Stimulated activated CD4-positive, alpha-beta T cell treated with anti-CD3 and anti-CD28 coated beads, Interleukin-15, amount 100 ng/mL, for 1 hour (primary cell): ENCODE measurements at places on chromosomes 2 and 18.

GRCh38 chr2:86026744-86027065, 79.0 kb downstream of the POLR1A start:
- no peak for DNase-seq

DNA sequence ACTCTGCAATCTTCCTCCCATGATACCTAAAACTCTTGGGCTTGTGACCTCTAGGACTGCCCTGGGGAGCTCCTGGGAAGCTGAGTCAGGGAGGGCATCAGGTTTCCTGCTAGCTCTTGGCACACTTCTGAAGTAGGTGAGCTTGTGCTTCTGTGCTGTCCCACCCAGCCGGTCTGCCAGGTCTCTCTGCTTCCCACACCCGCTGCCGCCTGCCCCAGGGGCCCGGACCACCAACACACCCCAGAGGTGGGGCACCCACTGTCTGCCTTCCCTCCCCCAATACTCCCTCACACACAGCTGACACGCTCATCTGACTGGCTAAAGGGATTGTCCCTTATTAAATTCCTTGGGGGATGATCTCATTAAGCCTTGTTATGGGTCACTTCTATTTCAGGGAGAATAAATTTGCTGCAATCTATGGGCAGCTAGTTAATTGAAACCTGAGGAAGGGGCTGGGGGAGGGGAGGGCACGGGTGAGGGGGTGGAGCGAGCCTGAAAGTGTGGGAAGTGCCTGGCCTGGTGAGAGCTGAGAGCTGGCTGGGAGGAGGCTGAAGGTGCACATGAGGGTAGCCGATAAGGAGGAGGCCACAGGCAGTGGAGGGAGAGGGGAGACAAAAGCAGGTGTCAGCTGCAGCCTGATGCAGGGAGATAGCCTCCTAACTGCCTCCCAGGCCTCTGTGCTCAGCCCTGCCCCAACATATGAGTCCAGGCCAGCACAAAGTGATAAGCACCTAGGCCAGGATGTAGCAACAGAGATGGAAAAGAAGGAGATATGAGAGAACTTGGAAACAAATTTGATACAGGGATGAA, 48.8 kb downstream of the HAUS1 start:
- DNase-seq: no peak

DNA sequence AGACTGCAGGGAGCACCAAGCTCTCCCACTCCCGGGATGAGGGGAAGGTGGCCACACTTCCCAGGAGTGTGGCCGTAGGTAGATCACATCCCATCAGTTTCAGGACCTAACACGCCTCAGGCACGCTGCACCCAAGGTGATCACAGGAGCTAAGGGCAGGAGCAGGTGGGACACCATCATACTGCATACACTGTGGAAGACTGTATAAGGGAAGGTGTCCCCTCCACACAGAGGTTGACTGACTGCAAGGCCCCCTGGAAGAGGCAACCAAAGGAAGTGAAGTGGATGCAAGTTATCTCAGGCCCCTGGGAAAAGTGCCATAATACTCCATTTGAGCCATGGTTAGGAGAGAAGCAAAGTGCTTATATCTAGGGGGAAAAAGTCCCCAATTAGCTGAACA, 351.9 kb upstream of the SMIM21 start:
- DNase-seq: no peak

- DNase-seq: no peak
Measured at GRCh38 chr2:38386821-38387220, 9.7 kb upstream of the ATL2 start.

- DNase-seq: no peak
Measured at GRCh38 chr2:66442516-66443185, 7.7 kb downstream of the MEIS1 start.

- no peak for DNase-seq
Measured at GRCh38 chr2:1892529-1893250, 148.4 kb upstream of the PXDN start.

- no peak for DNase-seq
Measured at GRCh38 chr18:45538444-45538843, 76.8 kb upstream of the SLC14A2 start.
